ENCODE measurements at places on chromosomes 4 and X.

- DNase-seq = no peak
These were observed 29.7 kb upstream of the PPP2R2C start for GRCh38 chr4:6502147-6502546.

- DNase-seq = no peak
These were observed 116.9 kb upstream of the GABRA2 start for GRCh38 chr4:46506876-46507275.

DNA sequence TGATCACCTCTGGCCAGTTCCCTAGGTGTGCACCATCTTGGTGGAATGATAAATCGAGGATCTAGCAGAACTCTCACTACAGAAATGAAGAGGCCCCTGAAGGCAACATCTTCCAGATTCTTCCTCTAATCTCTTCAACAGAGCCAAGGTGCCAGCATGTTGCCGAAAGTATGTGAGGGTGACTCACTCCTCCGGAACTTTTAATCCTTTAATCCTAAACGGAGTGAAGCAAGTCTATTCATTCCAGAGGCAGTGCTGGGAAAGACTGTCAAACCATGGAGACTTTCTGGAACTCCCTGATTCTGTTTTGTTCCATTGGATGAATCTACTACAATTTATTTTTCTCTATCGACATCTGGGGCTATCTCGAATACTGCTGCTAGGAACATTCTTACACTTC is 68.7 kb downstream of the SUPT20HL2 start:
- DNase-seq = peak; percentile 27

- no peak for DNase-seq
These were observed 545.6 kb downstream of the TRAM1L1 start for GRCh38 chr4:116539744-116540143.

- no peak for DNase-seq
These were observed 238.5 kb downstream of the RASL11B start for GRCh38 chr4:53100501-53101190.

DNA sequence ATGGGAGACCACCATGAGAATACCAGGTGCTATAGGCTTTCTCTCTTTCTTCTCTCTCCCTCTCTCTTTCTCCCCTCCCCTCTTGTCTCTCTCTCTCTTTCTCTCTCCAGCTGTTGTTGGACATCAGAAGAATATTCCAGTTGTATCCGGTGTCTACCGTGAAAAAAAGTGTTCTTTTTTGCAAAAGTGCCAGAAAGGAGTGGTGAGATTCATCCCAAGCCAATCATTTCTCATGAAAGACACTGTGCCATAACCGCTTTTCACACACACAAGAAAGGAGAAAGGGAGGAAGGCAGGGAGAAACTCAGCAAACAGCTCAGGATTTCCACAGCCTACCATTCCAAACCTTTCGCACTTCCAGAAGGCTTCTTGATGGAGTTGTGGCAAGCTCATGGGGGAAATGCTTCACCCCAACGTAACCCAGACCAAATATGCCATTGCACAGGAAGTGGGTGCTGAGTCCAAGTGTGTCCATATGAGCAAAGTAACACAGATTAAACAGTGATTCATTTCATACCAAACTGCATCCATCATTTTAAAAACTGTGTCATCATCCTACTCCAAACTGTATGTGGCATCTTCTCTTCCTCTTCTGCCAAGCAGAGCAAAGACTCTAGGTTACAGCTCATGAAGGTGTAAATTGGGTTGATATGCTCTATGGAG is 224.0 kb downstream of the APBB2 start:
- DNase-seq = peak; percentile 54

GRCh38 chr4:2803624-2804448 is 11.0 kb downstream of the SH3BP2 start:
- DNase-seq = no peak

DNA sequence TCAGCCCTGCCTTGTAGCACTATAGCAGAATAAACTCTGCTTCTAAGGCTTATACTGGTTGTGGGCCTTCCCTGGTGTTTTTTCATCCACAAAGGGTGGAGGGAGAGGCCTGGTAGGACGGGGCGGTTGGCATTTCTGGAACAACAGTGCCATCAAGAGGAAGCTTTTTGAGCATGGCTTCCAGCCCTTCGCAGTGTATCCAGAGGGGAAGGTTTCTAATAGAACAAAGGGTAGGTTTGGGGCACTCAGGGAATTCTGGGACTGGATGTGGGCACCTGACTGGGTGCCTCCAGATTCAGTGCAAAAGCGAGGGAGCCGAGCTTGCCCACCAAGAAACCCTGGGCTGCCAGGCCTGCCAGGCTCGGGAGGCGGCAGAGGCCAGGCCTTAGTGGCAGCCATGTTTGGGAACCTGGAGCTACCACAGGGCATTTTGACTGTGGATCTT is 229.6 kb upstream of the AGTR2 start:
- peak; percentile 24 for DNase-seq

- no peak for DNase-seq
These were observed 207.7 kb upstream of the MID1 start for GRCh38 chrX:10828036-10828435.

- no peak for DNase-seq
These were observed 475.6 kb downstream of the PCDH10 start for GRCh38 chr4:133624744-133625143.

- DNase-seq = no peak
These were observed 59.0 kb downstream of the RNF150 start for GRCh38 chr4:141074098-141074878.

DNA sequence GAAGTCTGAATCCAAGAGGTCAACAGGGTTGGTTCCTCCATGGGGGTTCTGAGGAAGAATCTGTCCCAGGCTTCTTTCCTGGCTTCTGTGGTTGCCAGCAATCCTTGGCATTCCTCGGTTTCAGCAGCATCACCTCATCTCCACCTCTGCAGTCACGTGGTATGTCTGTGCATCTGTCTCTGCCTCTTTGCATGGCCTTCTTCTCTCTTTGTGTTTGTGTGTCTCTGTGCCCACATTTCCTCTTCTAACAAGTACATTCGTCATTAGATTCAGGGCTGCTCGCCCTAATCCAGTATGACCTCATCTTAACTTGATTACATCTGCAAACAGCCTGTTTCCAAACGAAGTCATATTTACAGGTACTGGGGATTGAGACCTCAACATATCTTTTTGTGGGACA is 114.0 kb downstream of the BCOR start:
- DNase-seq = peak; percentile 86

DNA sequence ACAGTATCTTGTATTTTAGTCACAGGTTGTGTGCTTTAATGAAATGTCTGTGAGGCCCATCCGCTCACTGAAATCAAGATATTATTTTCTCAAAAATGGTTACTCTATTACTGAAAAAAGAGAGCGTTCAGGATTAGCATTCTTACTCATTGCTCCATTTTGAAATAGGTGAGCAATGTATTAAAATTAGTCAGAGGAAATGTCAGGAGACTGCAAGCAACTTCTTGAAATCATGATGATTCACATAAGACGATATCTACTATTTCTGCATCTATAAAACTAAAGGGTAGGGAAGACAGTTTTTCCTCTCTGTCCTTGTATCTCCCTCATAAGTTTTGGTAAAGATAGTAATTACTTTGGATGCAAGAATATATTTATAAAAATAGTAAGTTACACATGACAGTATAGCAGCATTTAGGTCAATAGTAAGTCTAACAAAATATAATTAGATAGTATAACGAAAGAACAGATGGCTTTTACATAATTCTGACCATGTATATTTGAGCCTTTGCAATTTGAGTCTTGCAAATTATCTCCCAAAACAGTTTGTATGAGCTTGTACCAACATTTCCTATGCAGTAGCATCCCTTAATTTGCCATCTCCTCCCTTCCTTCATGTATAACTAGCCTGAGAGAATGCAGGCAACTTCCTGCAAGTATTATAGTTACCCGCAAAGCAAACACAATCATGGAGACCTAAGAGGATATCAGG is 937.8 kb downstream of the PCDH7 start:
- no peak for DNase-seq

DNA sequence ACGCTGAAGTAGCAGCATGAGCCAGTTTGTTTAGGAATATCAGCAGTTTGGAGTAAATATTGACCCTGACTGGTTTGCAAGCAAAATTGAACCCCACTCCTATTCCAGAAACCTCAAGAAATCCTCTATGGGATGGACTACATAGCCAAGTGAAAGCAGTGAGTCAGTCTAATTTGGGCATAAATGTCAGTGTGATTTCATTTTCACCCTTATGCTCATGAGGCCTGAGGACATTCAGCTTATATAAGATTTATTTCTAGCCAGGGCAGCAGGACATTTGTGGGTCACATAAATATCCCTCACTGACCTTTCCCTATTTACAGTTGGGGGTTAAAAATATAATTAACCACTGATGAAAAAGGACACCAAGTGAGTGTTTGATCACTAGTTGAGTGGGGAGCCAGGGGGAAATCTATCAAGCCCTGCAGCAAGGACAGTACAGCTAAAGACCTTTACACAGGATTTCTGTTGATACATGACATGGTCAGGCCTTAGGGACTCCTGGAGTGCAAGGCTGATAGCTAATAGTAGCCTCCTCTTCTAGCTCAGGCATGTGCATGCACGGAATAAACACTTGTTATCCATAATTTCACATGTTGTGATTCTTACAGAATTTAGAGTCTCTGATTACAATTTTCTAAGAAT is 996.9 kb upstream of the GRIA3 start:
- no peak for DNase-seq

DNA sequence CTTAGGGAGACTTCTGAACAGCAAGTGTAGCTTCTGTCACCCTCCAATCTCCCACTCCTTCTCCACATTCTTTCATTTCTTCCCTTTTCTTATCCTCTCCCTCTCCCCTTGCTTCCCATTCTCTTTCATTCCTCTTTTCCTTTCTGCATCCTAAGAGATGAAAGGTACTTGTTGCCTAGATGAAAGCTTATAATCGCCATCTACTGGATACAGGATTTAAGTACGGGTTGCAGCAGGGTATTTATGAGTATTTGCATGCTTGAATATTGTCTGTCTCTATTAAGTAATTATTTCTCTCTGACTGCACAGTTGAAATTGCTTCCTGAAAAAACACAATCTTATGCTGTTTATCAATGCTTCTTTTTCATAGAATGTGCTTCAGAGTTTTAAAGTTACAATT is 174.0 kb upstream of the TENT5D start:
- DNase-seq = no peak

DNA sequence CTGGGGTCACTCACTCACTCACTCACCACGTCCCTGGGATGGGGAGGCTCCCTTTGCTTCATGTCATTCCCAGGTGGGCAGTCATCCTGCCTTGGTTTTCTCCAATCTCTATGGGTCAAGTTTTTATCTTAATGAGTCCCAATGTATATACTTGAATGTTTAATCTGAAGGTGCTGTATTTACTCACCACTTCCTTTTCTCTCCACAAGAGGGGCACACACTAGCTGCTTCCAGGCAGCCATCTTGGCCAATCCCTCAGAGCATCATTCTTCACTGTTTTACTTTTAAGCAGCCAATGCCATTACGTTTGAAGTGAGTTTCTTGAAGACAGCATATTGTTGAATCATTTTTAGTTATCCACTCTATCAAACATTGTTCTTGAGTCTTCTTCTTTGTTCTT is 153.4 kb upstream of the ARSJ start:
- peak; percentile 25 for DNase-seq

DNA sequence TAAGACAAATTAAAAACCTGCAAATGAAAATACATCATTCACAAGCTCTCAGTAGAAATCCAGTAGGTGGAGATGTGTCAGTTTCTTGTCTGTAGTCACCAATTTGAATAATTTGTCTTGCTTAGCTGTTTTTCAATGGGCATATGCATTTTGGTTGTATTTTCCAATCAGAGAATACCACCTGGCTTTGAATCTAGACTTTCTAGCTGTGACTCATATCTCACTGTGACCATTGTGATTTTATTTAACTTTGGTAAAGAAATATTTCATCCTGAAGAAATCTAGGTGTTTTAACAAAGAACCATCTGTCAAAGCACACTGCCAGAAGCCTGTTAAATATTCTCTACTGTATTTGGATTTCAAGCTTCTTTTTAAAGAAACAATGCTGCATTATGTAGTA is 1650.6 kb upstream of the IGFBP7 start:
- peak; percentile 24 for DNase-seq

GRCh38 chrX:107577933-107578332 is 50.4 kb upstream of the PRPS1 start:
- DNase-seq = no peak

GRCh38 chr4:164357957-164358356 is 396.0 kb upstream of the SMIM31 start:
- DNase-seq = no peak

- peak; percentile 56 for DNase-seq
These were observed 61.0 kb downstream of the ANXA3 start for GRCh38 chr4:78612398-78613178.

GRCh38 chrX:131063613-131064012 is 5.5 kb downstream of the ARHGAP36 start:
- peak; percentile 6 for DNase-seq

Measured in SJCRH30 (cell line).